ENCODE measurements at places on chromosomes 5 and 9.

- DNase-seq, result peak; percentile 2
These were observed 118.4 kb downstream of the ARHGAP26 start for GRCh38 chr5:142888469-142889085.

- DNase-seq, result no peak
These were observed 179.2 kb downstream of the HSD17B3 start for GRCh38 chr9:96122751-96123150.

GRCh38 chr5:115559524-115559923 lies 14.9 kb upstream of the FEM1C start:
- no peak for DNase-seq

GRCh38 chr5:86679529-86679928 lies 61.8 kb downstream of the COX7C start:
- DNase-seq, result peak; percentile 44

All from NCI-H510A treated with DMSO at 0.1 percent for 48 hours (cell line).